ENCODE measurements at places on chromosomes 7 and 10. TPM values are rescaled to one million over a fixed set of nuclear protein-coding genes. Genes with fewer than 3 reads are reported as not detected.

IDI2 gene
- total RNA-seq: not detected

MSMB gene
- total RNA-seq: not detected

KAZALD1 gene
- total RNA-seq: 71.5 TPM

NME8 gene
- not detected for total RNA-seq

CCDC201 gene
- 0.09 TPM for total RNA-seq

DNAAF5 gene
- total RNA-seq: 22.0 TPM

CHAT gene
- total RNA-seq: not detected

ZRANB1 gene
- 19.6 TPM for total RNA-seq

SFRP4 gene
- total RNA-seq: 171 TPM

TWIST1 gene
- 33.2 TPM for total RNA-seq

HTR7 gene
- total RNA-seq: 0.25 TPM

ODAD2 gene
- total RNA-seq: 0.18 TPM

TMEM236 gene
- 0.09 TPM for total RNA-seq

STEAP1 gene
- total RNA-seq: 83.4 TPM
